AG09319 (cell line): ENCODE measurements at places on chromosomes 1 and 21.

GRCh38 chr1:203051841-203052324, 25.6 kb downstream of the PPFIA4 start:
- no peak for DNase-seq

GRCh38 chr21:17711896-17712295, 99.2 kb upstream of the BTG3 start:
- no peak for DNase-seq

- no peak for DNase-seq
Measured at GRCh38 chr1:115837341-115837739, 3.6 kb downstream of the NHLH2 start.

GRCh38 chr21:42389449-42389835, 6.4 kb downstream of the TMPRSS3 start:
- no peak for DNase-seq

GRCh38 chr1:95542936-95543335, 308.9 kb downstream of the RWDD3 start:
- DNase-seq = no peak

DNA sequence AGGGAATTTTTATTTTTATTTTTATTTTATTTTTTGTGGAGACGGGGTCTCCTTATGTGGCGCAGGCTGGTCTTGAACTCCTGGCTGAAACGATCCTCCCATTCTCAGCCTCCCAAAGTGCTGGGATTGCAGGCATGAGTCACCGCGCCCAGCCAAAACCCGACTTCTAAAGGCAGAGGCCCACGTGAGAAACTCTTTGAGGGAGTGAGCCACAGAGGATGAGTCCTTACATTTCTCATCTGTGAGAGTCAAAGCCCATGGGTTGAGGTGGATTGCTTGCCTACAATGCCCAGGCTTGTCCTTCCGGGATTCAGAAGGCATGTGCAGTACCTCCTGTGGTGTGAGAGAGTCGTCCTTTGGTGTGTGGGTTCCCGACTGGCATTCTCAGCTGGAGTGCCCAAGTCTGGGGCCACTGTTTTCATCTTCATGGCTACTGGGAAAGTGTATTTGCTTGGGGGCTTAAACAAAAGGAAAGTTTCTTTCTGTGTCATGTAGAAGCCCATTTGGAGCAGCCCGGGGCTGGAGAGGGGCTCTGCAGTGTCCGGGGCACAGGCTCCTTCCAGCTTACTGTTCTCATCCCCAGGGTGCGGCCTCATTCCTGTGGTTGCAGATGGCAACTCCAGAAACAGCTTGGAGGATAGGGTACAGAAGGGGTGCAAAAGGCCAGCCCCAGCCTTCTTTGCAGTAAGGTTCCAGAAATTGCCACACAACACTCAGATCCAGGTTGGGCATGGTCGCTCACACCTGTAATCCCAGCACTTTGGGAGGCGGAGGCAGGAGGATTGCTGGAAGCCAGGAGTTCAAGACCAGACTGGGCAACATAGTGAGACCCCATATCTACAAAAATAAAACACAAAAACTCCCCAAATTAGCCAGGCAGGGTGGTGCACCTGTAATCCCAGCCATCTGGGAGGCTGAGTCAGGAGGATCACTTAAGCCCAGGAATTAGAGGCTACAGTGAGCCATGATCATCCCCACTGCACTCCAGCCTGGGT, 29.4 kb upstream of the CSF3R start:
- no peak for DNase-seq
